ENCODE measurements at places on chromosomes 11 and 22. TPM values are rescaled to one million over a fixed set of nuclear protein-coding genes. Genes with fewer than 3 reads are reported as not detected.

SMTNL1 gene
- not detected for total RNA-seq

TUBA8 gene
- not detected for total RNA-seq

ANAPC15 gene
- total RNA-seq, result 21.6 TPM

CTSW gene
- not detected for total RNA-seq

ST14 gene
- 85.2 TPM for total RNA-seq

DNA sequence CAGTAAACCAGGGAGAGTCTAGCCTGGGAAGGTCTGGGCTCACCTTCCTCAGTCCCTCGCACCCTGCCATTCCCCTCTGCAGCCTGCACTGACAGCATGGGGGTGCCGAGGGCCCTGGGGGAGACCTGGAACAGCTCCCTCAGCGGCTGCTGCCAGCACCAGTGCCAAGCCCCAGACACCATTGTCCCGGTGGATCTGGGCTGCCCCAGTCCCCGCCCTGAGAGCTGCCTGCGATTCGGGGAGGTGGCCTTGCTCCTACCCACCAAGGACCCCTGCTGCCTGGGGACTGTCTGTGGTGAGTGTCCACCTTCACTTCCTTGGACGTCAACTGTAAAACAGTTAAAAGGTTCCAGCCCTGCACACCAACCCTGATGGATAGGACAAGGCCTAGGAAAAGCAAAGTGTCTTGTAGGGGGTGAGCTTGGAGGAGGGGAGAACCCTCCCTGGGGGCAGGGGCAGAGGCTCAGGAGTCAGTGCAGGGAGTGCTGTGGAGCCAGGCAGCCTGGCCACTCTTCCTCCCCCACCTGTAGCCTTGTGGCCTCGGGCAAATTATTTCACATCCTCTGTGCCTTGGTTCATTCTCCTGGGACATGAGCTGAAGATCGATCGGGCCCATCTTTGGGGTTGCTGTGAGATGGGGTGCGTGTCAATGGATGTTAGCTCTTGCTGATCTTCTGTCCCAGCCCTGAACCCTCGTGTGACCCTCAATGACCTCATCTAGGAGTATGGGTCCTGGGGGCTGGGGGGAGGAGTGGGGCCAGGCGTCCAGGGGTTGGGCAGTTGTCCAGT, 85.2 kb upstream of the MYOD1 start:
- no peaks in the 10 kb centered on the region for H3K36me3 ChIP-seq
- H3K27ac ChIP-seq, result no peak overlapping the region
- H3K27me3 ChIP-seq, result no peaks in the 10 kb centered on the region
- H3K4me1 ChIP-seq, result no peaks in the 10 kb centered on the region
- DNase-seq, result no peak

GRCh38 chr11:106047631-106048030, 25.6 kb upstream of the MSANTD4 start:
- DNase-seq, result no peak
- no peaks in the 10 kb centered on the region for H3K36me3 ChIP-seq
- no peaks in the 10 kb centered on the region for H3K4me1 ChIP-seq
- no peaks in the 10 kb centered on the region for H3K27me3 ChIP-seq
- no peak overlapping the region for H3K4me3 ChIP-seq

GRCh38 chr11:2963761-2964160, 28.4 kb downstream of the NAP1L4 start:
- H3K4me1 ChIP-seq, result no peaks in the 10 kb centered on the region
- H3K27ac ChIP-seq, result no peak overlapping the region
- no peak for DNase-seq
- H3K36me3 ChIP-seq, result peaks cover 3% of the 10 kb centered on the region

- H3K27ac ChIP-seq, result no peak overlapping the region
- no peaks in the 10 kb centered on the region for H3K36me3 ChIP-seq
- no peak overlapping the region for H3K4me3 ChIP-seq
Measured at GRCh38 chr22:50061141-50061823, 3.2 kb upstream of the TTLL8 start.

DNA sequence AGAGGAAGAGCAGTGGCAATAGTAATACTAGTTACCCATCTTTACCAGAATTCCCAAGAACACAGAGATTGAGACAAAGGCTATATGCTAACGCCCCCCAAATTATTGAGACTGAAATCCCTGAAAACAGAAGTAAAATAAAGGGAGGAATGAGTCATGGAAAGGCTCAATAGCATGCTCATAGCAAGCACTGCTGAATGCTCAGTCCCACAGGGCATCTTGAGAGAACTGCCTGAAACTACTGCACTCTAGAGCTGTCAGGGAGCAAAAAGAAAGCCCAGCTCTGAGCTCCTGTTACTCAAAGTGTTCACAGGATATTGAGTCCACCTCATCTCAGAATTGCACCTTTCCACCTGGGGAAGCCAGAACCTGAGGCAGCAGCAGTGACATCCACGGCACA, 44.1 kb upstream of the FIBIN start:
- no peak overlapping the region for H3K4me3 ChIP-seq
- H3K27me3 ChIP-seq, result no peaks in the 10 kb centered on the region
- H3K4me1 ChIP-seq, result peaks cover 5% of the 10 kb centered on the region
- DNase-seq, result no peak

GRCh38 chr22:32603651-32604540, 129.3 kb downstream of the FBXO7 start:
- no peak overlapping the region for H3K4me3 ChIP-seq
- DNase-seq, result no peak
- H3K4me1 ChIP-seq, result no peaks in the 10 kb centered on the region
- H3K27me3 ChIP-seq, result no peaks in the 10 kb centered on the region

DNA sequence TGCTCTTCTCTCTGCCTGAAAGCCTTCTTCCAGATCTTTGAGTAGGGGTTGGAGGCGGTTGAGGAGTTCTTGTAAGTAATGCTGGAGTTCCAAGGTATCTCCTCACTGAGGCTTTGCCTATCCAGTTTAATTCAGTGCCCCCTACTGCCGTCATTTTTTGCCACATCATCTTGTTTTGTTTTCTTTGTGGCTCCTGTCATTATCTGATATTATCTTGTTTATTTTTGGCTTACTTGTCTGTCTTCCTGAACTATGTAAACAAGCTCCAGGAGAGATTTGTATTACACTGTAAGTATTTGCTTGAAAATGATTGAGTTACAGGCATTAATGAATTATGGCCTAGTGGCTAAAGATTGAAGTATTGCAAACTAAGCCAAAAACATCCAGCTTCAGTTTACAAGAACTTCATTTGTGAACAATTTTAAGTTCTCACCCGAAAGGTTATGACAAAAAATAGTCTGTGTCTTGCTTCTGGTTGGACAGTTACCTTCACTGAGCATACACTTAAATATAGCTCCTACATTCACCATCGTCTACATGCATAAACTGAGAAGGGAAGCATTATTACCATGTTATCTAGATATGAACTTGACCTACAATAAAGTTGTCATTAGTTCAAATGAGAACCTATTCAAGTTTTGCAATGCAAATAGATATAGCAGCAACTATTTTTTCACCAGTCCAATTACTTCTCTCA, 154.8 kb downstream of the ARHGAP42 start:
- H3K27me3 ChIP-seq, result no peaks in the 10 kb centered on the region
- H3K36me3 ChIP-seq, result no peaks in the 10 kb centered on the region
- no peak overlapping the region for H3K27ac ChIP-seq
- DNase-seq, result no peak
- no peak overlapping the region for H3K4me3 ChIP-seq

- no peak overlapping the region for H3K27ac ChIP-seq
- H3K4me1 ChIP-seq, result peaks cover 11% of the 10 kb centered on the region
- no peaks in the 10 kb centered on the region for H3K27me3 ChIP-seq
Measured at GRCh38 chr11:34148504-34149165, 43.2 kb downstream of the NAT10 start.

- DNase-seq, result no peak
- no peaks in the 10 kb centered on the region for H3K27me3 ChIP-seq
- no peaks in the 10 kb centered on the region for H3K36me3 ChIP-seq
- no peaks in the 10 kb centered on the region for H3K4me1 ChIP-seq
Measured at GRCh38 chr11:114008331-114008730, 33.4 kb downstream of the HTR3A start.

DNA sequence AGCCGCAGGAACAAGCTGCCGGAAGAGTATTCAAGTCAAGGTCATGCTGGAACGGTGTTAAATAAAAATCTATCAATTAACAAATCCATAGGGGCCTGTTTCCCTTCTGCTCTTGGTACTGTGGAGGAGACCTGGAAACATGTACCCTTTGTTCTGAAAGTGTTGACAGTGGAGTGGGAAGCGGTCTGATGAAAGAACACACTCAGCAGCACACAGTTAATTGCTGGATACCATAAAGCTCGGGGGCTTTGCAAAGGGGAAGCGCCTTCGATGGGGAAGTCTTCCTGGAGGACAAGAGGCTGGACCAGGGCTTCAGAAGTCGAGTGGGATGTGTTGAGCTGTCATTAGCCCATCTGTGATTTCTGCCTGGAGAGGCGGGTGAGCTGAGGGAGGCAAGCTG, 112.5 kb upstream of the CLPB start:
- H3K36me3 ChIP-seq, result no peaks in the 10 kb centered on the region
- no peak for DNase-seq
- no peaks in the 10 kb centered on the region for H3K4me1 ChIP-seq
- H3K27me3 ChIP-seq, result no peaks in the 10 kb centered on the region

- H3K27ac ChIP-seq, result no peak overlapping the region
- H3K36me3 ChIP-seq, result no peaks in the 10 kb centered on the region
- no peak overlapping the region for H3K4me3 ChIP-seq
- DNase-seq, result no peak
Measured at GRCh38 chr11:1785749-1786413, 22.2 kb upstream of the CTSD start.

GRCh38 chr22:44578516-44579230, 80.6 kb upstream of the RTL6 start:
- H3K27ac ChIP-seq, result no peak overlapping the region
- peaks cover 3% of the 10 kb centered on the region for H3K4me1 ChIP-seq
- H3K36me3 ChIP-seq, result no peaks in the 10 kb centered on the region
- H3K4me3 ChIP-seq, result no peak overlapping the region

DNA sequence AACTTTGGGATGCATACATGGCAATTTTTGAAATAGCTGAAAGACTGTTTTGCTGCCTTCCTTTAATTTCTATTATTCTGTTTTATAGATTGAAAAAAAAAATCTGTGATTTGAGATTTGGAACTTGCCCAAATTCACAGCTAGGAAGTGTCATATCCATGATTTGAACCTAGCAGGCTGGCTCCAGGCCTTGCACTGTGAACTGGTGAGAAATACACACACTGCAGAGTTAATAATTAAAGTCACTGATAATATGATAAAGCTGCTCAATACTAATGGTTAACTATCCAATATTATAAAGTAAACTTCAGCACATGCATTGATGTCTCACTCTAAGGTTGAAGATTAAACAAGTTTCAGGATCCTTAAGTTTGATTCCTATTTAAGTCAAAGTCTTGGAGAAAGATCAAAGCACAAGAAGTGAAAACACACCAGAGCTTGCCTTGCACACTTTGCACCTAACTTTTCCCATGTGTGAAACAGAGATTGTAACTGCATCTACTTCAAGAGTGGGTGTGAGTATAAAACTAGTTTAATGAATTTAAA, 150.6 kb upstream of the CCDC179 start:
- no peaks in the 10 kb centered on the region for H3K27me3 ChIP-seq
- H3K36me3 ChIP-seq, result no peaks in the 10 kb centered on the region
- H3K4me1 ChIP-seq, result no peaks in the 10 kb centered on the region
- no peak overlapping the region for H3K4me3 ChIP-seq
- DNase-seq, result no peak

DNA sequence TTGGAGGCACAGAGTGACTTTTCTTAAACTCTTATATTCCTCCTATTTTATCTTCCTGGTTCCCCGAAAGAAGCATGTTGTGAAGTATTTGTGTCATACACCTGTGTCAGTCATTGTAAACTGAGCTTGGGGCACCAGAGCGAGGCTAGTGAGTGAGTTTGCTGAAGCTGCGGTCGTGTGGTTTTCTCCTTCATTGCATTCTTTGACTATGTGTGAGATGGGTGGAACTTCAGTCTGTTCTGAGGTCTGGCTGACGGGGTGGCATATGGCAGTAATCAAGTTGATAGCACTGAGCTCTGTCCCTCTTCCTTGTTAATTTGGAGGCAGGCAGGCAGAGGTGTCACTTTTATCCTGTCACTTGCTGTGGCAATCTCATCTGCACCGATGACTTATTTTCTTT, 4.2 kb downstream of the VPS26B start:
- H3K4me1 ChIP-seq, result peaks cover 13% of the 10 kb centered on the region
- no peak overlapping the region for H3K4me3 ChIP-seq

DNA sequence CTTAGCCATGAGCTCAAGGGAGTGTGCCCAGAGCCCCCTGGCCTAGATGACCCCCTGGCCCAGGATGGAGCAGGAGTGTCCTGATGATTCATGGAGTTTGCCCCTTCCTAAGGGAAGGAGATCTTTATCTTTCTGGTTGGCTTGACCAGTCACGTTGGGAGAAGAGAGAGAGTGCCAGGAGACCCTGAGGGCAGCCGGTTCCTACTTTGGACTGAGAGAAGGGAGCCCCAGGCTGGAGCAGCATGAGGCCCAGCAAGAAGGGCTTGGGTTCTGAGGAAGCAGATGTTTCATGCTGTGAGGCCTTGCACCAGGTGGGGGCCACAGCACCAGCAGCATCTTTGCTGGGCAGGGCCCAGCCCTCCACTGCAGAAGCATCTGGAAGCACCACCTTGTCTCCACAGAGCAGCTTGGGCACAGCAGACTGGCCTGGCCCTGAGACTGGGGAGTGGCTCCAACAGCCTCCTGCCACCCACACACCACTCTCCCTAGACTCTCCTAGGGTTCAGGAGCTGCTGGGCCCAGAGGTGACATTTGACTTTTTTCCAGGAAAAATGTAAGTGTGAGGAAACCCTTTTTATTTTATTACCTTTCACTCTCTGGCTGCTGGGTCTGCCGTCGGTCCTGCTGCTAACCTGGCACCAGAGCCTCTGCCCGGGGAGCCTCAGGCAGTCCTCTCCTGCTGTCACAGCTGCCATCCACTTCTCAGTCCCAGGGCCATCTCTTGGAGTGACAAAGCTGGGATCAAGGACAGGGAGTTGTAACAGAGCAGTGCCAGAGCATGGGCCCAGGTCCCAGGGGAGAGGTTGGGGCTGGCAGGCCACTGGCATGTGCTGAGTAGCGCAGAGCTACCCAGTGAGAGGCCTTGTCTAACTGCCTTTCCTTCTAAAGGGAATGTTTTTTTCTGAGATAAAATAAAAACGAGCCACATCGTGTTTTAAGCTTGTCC, 14.3 kb downstream of the ADORA2A start:
- no peaks in the 10 kb centered on the region for H3K4me1 ChIP-seq
- H3K27me3 ChIP-seq, result no peaks in the 10 kb centered on the region
- no peaks in the 10 kb centered on the region for H3K36me3 ChIP-seq
- DNase-seq, result no peak
- H3K4me3 ChIP-seq, result no peak overlapping the region

DNA sequence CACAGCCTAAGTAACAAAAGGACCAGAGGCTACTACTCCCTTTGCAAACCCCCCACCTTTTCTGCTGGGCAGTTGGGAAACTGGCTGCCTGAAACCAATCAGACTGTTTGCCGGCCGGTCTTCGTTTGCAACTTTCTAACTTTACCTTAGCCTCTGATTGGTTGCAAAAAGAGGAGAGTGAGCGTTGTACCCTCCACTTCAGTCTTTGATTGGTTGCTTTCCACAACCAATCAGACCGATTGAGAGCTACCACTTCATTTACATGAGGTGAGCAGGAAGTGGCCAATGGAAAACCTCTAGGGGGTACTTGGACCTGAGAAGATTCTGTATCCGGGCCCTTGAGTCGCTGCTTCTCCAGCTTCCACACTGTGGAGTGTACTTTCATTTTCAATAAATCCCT, 18.8 kb upstream of the CLNS1A start:
- no peak overlapping the region for H3K4me3 ChIP-seq
- no peaks in the 10 kb centered on the region for H3K27me3 ChIP-seq
- H3K36me3 ChIP-seq, result no peaks in the 10 kb centered on the region
- H3K4me1 ChIP-seq, result no peaks in the 10 kb centered on the region
- H3K27ac ChIP-seq, result no peak overlapping the region
- no peak for DNase-seq

GRCh38 chr22:39409516-39410029, 10.0 kb downstream of the TAB1 start:
- no peak overlapping the region for H3K4me3 ChIP-seq
- no peak overlapping the region for H3K27ac ChIP-seq
- no peak for DNase-seq

All from hepatocyte (in vitro differentiated cells).